ENCODE measurements at places on chromosomes 6 and 20. TPM values are rescaled to one million over a fixed set of nuclear protein-coding genes. Genes with fewer than 3 reads are reported as not detected.

DNA sequence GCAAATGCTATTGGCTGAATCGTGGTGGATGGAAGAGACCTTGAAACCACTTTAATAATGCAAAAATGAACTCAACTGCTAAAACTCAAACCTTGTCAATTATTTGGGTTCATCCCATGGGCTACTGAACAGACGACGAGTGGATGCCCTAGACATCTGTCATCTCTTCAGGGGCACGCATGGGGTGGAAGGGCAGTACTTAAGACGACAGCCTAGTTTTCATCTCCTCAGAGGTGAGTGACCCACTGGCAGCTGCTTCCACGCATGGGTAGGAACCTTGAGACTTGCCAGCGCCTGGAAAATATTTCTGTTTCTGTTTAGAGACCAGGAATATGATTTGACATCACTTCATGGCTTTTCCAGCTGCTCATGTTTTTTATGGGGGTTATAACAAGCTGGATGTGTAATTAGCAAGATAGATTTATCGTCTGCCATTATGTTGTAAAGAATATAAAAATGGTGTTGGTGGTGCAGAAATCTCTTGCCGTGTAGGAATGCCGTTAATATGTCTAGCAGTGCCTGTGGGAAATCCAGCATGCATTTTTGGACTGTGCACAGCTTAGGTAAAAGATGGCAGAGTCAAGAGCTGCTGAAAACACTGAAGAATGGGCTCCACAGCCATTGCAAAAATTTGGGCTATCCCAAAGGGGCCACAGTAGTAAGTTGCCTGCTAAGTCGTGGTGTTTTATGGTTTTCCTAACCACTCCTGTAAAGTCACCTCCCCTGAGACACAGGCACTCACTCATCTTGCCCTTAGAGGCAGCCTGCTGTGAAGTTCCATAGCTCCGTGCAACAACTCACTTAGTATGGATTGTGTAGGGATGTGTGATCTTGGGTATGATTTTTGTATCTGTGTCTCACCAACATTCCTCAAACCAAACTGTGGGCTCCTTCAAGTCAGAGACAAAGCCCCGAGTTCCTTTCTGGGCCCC is 203.3 kb downstream of the EYA2 start:
- no peak for DNase-seq

- DNase-seq = no peak
Measured at GRCh38 chr20:16175322-16175961, 397.8 kb downstream of the KIF16B start.

DNA sequence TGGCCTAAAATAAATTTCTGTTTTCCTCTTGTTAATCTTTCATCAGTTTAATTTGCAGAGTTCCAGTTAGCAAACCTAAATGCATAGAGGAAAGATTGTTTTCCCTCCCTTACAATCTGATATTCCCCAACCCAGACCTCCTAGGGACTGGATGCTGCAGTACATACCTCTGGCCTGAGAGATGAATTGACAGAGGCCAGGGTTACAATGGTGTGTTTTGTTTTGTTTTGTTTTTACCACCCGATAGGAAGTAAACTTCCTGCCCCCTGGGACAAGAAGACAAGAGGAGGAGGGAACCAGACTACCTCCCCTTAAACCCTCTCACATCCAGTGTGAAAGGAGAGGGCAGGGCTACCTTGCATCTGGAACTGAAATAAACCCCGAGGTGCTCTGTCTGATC is 319.0 kb downstream of the LRFN2 start:
- no peak for DNase-seq

- DNase-seq = no peak
Measured at GRCh38 chr6:34045771-34046170, 100.1 kb downstream of the GRM4 start.

DNA sequence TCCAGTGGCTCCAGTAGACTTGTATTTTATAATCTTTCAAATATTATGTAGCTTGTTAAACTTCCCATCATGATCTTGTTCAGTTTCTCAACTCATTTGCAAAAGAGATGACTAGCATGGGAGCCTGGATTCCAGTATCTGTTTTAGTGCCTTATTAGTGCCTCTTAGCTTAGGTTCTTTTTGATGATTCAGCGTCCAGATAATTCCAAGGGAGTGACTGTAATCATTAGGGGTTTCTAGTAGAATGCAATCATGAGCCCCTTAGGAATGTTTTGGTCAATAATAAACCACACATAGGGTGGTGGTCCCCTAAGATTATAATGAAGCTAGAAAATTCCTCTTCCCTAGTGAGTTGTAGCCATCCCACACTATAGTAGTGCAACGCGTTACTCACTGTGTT is 7.0 kb downstream of the CD2AP start:
- DNase-seq = no peak

DNA sequence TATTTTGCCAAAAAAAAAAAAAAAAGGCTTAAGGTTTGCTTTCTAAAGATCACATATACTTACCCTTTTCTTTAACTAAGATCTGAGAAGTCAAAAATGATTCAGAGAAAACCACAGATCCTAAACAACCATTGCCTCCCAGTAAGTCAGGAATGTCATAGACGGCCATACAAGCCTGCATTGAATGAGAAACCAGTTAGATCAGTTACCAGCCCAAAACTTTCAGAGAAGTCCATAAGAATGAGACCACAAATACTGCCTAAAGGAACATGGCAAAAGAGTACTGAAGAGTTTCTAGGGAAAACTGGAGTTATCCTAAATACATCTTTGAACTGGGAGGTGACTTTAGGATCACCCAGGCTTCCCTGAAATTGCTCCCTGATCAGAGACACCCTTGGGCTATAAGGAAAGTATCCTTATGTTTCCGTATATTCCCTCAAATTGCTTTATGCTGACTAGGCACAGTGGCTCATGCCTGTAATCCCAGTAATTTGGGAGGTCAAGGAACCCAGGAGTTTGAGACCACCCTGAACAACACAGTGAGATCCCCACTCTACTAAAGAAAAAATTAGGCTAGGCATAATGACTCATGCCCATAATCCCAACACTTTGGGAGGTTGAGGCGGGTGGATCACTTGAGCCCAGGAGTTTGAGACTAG is 79.4 kb upstream of the SLC4A11 start:
- no peak for DNase-seq

DNA sequence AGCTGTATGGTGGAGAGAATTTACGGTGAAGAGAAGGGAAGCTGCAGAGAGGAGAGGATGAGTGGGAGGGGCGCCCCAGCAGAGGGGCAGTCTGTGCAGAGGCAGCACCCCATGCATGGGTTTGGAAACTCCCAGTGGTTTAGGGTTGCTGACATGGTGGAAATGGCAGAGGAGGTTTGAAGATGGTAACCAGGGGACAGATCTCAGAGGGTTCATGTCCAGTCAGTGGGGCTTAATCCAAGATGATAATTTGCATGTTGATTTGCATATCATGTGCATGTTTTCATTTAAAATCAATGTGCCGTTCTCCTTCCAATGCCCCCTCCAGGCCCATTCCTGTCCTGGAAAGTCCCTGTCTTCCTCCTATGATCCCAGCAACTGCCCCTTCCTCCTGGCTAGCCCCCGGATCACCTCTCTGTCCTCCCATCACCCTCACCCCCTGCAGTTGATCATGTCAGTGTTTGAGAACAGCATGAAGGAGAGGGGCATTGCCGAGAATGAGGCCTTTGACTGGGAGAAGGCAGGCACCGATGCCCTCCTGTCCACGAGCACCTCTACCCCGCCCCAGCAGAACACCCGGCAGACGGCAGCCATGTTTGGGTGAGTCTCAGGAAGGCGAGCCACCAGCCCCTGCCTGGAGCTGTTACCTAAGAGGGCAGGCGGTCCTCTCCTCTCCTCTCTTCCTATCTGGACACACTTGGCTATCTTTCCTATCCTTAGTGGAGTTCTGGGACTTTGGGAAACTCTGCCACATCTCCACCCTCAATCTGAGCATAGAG is 14.3 kb downstream of the TTBK1 start:
- DNase-seq = no peak

GRCh38 chr6:103893141-103893581 is 966.6 kb downstream of the HACE1 start:
- no peak for DNase-seq

The RAET1L gene
- not detected for total RNA-seq

The CRIP3 gene
- 1.5 TPM for total RNA-seq

- peak; percentile 54 for DNase-seq
Measured at GRCh38 chr20:38418509-38419204, 16.5 kb downstream of the SNHG17 start.

The FAM83C gene
- total RNA-seq = not detected

DNA sequence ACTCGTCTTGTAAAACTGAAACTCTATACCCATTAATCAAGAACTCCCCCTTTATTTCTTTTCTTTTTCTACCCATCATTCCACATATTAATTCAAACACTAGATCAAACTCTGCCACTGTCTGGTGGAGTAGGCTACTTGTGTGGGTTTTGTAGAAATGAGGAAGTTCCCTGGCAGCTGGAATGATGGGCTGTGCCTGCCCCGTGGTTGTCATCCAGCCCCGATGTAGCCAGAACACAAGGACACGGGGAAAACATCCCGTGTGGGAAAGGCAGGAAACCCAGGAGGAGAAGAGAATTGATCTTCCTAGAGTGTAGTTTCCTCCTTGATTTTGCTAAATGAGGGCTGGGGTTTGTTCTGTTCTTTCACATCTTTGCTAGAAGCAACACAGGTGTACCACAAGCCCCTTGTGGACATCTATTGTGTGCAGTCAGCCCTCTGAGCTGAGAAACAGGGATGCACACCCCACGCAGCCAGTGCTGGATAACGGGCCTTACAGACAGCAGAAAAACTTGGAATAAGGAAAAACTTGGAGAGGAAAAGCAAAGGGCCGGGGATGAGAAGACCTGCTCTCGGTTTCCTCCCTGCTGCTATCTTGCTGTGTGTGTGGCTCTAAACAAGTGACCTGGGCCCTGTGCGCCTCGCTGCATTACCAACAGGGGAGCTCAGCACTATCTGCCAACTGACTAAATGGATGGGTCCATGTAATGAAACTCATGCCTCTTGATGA is 88.0 kb downstream of the SCML4 start:
- no peak for DNase-seq

All from left cardiac atrium (tissue), 4 donors.